CD4-positive, alpha-beta T cell treated with Interleukin-17A for 1 hour (primary cell): ENCODE measurements at places on chromosomes 13 and 19.

DNA sequence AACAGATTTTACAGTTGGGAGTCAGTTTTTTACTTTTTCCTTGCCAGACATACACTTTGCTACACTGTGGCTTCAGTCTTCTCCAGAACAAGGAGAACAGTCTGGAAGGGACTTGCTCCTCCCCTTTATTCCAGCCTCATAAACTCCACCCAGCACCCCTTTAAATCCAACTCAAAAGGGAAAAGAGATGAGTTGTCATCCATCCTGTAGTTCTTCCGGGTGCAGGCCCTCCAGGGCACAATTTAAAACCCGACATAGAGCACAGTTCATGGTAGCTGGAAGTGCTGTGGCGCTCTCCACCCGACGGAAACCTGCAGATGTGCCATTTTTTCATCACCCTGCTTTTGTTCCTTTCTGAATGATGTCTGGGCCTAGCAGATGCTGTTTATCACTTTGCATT lies 98.9 kb downstream of the ZAR1L start:
- no peak for DNase-seq

DNA sequence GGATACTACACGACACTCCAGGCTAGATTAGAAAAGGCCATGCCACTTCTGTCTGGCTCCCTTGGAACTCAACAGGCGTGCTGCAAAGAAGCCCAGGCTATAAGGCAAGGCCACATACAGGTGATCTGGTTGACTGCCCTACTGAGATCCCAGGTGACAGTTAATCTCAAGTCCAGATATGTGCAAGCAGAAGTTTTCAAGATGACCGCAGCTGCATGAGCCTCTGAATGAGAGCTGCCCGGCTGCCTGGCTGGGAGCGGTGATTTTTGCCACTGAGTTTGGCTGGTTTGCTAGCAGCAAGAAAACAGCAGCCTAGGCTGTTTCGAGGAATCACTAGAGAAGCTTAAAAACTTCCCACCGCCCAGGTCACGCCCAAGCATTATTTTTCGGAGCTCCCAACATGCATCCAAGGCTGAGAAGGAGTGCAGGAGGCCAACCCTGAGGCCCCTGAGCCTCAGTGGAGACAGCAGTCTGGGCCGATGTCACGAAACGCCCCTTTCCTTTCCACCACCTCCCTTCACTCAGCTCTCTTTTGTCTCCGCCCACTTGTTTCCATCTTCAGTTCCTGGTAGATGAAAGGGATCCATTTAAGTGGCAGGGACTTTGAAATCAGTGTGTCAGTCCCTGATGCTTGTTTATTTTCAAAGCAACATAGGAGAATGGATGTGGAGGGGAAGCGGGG lies 14.0 kb upstream of the URI1 start:
- no peak for DNase-seq

- no peak for DNase-seq
Observed at GRCh38 chr13:90640976-90641375, 706.5 kb upstream of the MIR17HG start.

DNA sequence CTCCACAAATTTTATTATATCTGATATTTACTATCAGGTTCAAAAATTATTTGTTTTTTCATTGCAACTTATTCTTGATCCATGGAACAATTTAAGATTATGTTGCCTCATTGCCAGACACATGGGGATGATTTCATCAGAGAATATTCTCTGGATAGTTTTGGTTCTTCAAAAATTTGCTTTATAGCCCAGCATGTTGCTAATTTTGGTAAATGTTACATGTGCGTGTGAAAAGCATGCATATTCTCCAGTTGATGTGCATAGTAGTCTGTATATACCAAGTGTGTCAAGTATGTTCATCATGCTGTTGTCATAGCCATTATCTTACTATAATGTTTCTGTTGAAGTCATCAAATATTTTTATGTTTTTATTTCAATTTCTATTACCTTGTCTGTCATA lies 122.3 kb downstream of the RFC3 start:
- DNase-seq: no peak

GRCh38 chr13:23621316-23621645 lies 51.1 kb downstream of the TNFRSF19 start:
- no peak for DNase-seq

GRCh38 chr19:50490411-50490811 lies 13.8 kb upstream of the GARIN5A start:
- DNase-seq: no peak
